ENCODE measurements at places on chromosomes 12 and 14. TPM values are rescaled to one million over a fixed set of nuclear protein-coding genes. Genes with fewer than 3 reads are reported as not detected.

Gene IQSEC3
- 0.29 TPM for polyA plus RNA-seq

Gene KRT77
- 0.04 TPM for polyA plus RNA-seq

Gene CHFR
- polyA plus RNA-seq, result 15.0 TPM

Gene PLBD1
- 4.4 TPM for polyA plus RNA-seq

Gene SIVA1
- 147 TPM for polyA plus RNA-seq

Gene FOXJ2
- 9.5 TPM for polyA plus RNA-seq

Gene PKP2
- 4.0 TPM for polyA plus RNA-seq

Gene ANP32D
- polyA plus RNA-seq, result not detected

Gene VASH1
- polyA plus RNA-seq, result 1.7 TPM

Gene SLC5A8
- polyA plus RNA-seq, result not detected

Gene TMEM119
- 0.31 TPM for polyA plus RNA-seq

Gene MGAT4C
- not detected for polyA plus RNA-seq

Gene KRT2
- not detected for polyA plus RNA-seq

Gene LRFN5
- 0.06 TPM for polyA plus RNA-seq

Gene RNFT2
- polyA plus RNA-seq, result 0.36 TPM

All from psoas muscle (tissue), 8 donors.